Lung (tissue), 17 donors: ENCODE measurements at places on chromosomes 1 and 21. TPM values are rescaled to one million over a fixed set of nuclear protein-coding genes. Genes with fewer than 3 reads are reported as not detected.

DNA sequence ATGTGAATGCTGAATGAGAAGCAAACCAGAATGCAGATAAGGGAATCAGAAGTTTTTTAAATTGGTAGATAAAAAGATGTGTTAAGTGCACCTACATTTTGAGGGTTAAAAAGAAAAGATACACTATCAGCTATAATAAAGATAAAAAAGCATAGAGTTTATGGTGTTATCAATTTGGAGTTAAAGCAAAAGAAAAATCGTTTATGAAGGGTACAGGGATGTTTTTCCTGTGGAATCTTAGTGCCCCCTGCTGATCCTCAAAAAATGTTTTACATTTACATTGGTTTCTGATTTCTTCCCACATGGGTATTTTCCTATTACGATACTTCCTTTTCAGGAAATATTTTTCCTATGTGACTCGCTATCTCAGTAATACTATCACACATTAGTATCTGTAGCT is 293.5 kb downstream of the MRPL39 start:
- DNase-seq, result peak; percentile 69

GRCh38 chr1:54165146-54165545 is 12.3 kb upstream of the CDCP2 start:
- DNase-seq, result no peak

DNA sequence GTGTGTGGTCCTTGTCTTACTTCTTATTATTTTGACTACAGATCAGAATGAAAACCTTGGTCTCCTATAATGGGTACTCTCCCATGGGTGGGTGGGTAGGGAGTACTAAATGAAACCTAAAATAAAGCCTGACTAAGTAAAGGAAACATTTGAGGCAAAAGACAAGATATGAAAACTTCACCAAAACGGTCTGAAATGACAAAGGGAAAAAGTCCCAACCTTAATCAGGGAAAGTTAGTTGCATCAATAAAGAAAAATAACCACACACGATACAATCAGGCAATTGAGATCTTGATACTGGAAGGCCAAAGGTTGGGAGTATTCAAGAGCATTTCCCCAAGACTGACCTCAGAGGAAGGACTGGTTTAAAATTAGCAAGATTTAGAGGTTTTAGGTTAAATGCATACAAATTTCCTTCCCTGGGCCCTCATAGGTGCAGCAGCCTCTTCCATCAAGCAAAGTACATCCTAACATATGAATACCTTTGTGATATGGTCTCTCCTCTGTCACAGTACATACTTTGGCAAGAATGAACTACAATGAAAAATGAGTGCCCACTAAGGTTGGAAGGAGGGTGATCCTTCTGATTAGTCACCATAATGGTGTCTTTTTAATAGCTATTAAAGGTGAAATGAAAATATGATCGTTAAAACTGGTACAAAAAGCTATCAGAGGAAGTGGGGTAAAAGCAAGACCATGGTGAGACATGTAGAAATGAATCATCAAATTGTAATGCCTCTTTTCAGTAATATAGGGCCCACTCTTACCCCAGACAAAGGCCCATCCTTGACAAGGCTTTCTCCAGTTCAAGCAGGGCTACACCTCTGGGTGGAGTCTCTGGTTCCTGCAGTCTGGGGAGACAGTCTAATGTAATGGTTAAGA is 15.3 kb upstream of the TNFSF4 start:
- no peak for DNase-seq

DNA sequence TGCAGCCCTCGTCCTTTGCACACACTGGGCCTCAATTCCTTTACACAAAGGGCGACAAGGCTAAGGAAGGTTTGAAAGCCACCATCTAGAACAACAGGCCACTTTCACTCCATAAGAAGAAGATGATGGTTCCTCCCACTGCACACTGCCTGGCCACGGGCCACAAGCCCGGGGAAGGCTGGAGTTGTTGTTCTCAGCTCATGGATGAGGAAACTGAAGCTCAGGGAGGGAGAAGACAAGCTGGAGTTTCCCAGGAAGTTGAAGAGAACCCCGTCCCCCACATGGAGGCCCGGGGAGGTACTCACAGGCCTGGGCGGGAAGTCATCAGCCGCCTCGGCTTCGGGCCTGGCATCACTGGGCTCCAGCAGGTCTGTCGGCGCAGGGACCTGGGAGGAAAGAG is 24.6 kb upstream of the DDOST start:
- DNase-seq, result no peak

- DNase-seq, result peak; percentile 16
Measured at GRCh38 chr1:150061632-150062101, 5.9 kb upstream of the VPS45 start.

DNA sequence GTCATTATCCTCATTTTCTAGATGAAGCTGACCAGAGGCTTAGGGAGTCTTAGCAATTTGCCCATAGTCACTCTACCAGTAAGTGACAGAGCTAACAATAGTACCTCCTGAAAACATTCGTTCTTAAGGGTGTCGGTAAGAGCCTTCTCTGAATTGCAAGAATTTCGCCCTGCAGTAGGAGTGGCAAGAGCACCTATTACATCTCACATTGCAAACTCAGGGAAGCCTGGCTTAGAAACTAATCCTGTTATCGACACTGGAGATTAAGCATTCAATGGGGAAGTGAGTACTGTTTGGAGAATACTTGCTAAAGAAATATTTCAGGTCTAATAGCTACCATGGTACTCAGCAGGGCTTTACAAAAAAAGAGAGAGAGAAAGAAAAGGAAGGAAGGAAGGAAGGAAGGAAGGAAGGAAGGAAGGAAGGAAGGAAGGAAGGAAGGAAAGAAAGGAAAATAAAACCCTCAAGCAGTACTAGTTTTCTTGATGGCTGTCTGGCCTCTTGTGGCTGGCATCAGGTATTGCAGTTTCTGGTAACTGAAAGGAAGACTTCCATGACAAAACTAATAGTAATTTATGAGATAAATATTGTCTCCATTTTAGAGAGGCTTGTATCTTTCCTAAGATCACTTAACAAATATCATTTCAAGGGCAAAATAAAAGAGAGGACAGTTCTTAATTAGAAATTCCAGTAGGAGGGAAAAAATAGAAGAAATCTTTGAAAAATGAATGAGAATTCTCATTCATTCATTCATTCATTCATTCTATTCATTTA is 10.4 kb downstream of the C1orf226 start:
- peak; percentile 52 for DNase-seq

GRCh38 chr21:18252680-18253079 is 8.0 kb downstream of the CHODL start:
- no peak for DNase-seq

The FAM163A gene
- total RNA-seq, result not detected

GRCh38 chr1:235906436-235906835 is 39.7 kb upstream of the LYST start:
- no peak for DNase-seq

GRCh38 chr1:70043804-70044203 is 161.6 kb downstream of the LRRC40 start:
- peak; percentile 64 for DNase-seq

The PTPN22 gene
- 6.9 TPM for total RNA-seq

DNA sequence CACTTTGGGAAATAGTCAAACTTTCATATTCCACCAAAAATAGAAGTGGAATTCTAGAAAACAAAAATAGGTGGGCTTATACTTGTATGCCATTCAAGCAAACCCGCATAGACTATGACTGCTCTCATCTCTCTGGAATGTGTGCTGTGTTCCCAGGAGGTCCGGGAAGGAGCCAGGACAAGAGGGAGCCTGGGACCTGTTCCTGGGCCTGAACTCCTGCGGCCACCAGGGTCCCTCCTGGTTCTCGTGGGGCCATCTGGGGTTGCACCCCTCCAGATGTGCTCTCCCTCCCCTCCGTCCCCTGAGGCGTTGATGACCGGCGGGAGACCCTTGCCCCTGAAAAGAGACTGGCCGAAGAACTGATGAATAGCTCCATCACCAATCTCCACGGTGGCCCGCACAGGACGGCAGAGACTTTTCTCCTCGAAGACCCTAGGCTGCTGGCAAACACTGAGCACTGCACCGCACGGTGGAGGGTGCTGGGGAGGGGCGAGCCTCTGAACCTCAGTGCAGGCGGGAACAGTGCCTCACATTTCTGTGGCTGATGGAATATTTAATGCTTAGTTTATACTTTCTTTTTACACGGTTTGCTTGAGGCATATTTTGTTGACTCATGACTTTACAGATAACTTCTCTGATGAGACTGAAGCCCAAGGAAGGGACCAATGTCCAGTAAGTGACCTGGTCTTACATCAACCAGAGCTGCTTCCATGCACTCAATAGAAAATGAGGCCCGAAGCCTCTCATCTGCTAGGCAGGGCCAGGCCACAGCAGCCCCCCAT is 9.6 kb upstream of the ADARB1 start:
- DNase-seq, result no peak

The ILDR2 gene
- 0.52 TPM for total RNA-seq

The CBS gene
- total RNA-seq, result 47.7 TPM
